Effector memory CD8-positive, alpha-beta T cell (primary cell): ENCODE measurements at places on chromosomes 1 and 21.

DNA sequence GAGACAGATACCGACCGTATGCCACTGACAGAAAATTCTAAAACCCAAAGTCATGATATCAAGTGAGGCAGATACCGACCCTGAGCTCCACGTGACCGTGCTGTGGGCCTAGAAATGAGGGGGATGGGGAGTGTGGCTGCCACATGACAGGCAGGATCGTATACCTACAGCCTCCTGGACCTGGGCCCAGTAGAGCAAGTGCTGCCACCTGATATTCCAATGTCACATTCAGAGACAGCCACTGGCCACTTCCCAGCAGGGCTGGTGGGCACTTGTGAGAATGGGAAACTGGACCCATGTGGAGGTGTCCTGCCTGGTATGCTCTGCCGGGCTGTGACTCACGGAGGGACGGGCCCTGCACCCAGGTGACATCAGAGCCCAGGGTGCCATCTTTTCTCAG, 44.6 kb upstream of the CLDN14 start:
- no peak for DNase-seq

- DNase-seq: no peak
Measured at GRCh38 chr1:2475571-2475970, 518 bp upstream of the PLCH2 start.

GRCh38 chr1:178772952-178773351, 47.9 kb downstream of the RALGPS2 start:
- no peak for DNase-seq

- DNase-seq: no peak
Measured at GRCh38 chr1:174746024-174746808, 253.5 kb upstream of the CACYBP start.

GRCh38 chr1:59081795-59082194, 215.1 kb upstream of the FGGY start:
- DNase-seq: no peak

- no peak for DNase-seq
Measured at GRCh38 chr1:14611792-14612191, 13.3 kb downstream of the KAZN start.

DNA sequence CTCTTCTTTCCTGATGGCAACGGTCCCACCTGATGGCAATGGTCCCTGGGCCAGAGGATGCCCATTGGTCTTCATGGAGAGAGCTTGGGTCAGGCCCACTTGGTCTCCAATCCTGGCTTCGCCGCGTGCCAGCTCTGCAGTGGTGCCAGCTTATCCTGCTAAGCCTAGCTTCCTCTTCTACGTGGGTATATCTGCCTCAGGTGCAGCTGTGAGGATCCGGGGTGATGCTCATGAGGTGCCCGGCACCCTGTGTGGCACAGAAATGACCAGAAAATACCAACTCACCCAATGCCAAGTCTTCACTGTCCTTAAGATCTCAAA, 437.4 kb downstream of the CAMTA1 start:
- no peak for DNase-seq

DNA sequence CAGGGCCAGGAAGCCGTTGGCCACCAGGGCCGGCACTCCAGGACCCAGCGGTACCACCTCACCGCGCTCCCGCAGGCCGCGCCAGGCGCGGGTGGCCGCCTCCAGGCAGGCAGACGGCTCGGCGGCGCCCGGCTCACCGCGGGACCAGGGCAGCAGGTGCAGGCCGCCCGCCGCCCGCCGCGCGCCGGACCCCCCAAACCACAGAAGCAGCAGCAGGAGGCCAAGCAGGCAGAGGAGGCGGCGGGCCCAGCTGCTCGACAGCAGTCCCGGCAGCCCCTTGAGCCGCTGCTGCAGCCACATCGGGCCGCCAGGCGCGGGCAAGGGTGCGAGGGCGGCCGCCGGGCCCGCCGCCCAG, 312 bp downstream of the KIAA2013 start:
- no peak for DNase-seq

GRCh38 chr1:34176830-34177603, at the start of gene C1orf94:
Gene C1orf94 (plus strand): TSS chr1:34176907. CDS start chr1:34177790, 883 bp downstream.
- no peak for DNase-seq

DNA sequence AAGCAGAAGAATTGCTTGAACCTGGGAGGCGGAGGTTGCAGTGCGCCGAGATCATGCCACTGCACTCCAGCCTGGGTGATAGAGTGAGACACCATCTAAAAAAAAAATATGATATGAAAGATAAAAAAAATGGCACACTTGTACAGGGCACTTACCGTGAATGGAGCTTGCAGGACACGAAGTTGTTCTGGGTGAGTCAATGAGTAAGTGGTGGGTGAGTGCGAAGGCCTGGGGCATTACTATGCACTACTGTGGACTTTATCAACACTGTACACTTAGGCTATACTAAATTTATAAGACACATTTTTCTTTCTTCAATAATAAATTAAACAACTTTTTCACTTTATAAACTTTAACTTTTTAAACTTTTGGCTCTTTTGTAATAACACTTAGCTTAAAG, 37.0 kb downstream of the TNFRSF8 start:
- no peak for DNase-seq

DNA sequence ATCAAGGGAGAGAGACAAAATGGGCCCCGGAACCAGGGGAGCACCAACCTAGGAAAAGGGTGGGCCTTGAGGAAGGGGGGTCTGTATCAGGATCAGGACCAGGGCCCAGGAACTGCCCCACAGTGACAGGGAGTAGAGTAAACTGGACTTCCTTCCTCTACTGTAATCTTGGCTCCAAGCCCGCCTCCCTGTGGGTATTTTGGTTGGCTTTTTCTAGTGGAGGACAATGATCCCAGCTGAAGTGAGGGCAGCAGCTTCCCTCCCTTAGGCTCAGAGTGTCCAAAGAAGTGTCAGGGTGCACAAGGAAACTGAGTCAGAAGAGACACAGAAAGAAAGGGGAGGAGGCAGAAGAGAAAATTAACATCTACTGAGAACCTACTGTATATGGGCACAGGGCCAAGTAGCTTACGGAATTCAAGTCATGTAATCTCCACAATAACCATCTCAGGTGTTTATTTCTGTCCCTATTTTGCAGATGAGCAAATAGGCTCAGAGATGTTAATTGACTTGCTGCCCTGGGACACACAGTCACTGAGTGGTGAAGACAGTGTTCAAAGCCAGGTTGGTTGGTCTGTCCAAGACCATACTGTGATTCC, 4.8 kb downstream of the UBQLN4 start:
- DNase-seq: no peak

- DNase-seq: no peak
Measured at GRCh38 chr1:116110567-116111523, at the start of gene MAB21L3. Gene MAB21L3 (plus strand): TSS chr1:116111399. CDS start chr1:116112616, 1,217 bp downstream.

GRCh38 chr1:151277249-151277648, 4.8 kb upstream of the ZNF687 start:
- no peak for DNase-seq

DNA sequence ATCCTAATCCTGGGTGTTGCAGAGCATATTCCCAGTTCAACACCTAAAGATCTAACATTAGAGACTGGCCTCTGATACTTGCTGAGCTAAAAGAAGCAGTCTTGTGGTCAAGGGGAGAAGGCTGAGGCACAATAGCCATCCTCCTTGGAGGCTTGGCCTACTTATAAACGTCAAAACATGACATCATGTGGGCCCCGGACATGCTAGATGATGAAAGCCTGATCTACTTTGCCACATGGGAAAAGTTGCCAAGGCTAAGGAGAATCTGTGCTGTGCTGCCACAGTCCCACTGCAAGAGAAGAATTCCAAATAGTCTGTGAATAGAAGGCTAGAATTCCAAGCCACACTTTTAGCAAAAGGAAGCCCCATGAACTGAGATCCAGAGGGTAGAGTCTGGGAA, 43.9 kb upstream of the SAMD13 start:
- DNase-seq: no peak

DNA sequence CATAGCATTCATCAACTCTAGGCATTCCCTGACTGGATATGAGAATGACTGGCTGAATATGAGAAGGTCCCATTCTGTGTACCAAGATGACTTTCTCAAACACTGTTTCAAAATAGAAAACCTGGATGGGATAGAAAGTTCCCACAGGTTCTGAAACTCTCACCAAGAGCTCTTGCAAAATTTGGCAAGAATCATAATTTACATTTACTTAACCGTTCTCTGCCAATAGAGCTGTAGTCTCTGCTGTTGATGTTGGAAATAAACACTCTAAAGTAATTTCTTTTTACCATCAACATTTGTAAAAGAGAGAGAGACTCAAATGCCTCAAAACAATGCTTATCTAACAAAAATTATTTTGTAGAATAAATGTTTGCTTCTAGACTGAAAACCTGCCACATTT, 221.1 kb downstream of the LMO4 start:
- no peak for DNase-seq

DNA sequence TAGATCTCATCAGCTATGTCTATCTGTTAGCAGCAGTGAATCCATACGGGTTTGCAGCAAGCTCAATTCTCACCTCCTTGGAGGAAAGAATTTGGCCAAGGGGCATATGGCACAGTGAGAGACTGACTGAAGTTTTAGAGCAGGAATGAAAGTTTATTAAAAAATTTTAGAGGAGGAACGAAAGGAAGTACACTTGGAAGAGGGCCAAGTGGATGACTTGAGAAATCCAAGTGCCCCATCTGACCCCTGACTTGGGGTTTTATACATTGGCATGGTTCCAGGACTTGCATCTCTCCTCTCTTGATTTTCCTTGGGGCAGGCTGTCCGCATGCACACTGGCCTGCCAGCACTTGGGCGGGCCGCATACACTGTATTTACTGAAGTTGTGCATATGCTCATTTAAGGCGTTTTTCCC, 9.2 kb upstream of the OSBPL9 start:
- no peak for DNase-seq
